ENCODE measurements at places on chromosomes 16 and 17. TPM values are rescaled to one million over a fixed set of nuclear protein-coding genes. Genes with fewer than 3 reads are reported as not detected.
A peak's percentile ranks its signal among the peaks of the same experiment; 100 is the strongest.

- DNase-seq, result peak; percentile 60
Observed at GRCh38 chr16:85172455-85173145, 60.3 kb upstream of the CIBAR2 start.

The TBC1D3K gene
- total RNA-seq, result not detected

The LRRC75A gene
- 22.9 TPM for total RNA-seq

The LGALS9 gene
- total RNA-seq, result 5.7 TPM

- no peak for DNase-seq
Observed at GRCh38 chr17:66518677-66519076, 216.3 kb downstream of the PRKCA start.

The MT4 gene
- not detected for total RNA-seq

DNA sequence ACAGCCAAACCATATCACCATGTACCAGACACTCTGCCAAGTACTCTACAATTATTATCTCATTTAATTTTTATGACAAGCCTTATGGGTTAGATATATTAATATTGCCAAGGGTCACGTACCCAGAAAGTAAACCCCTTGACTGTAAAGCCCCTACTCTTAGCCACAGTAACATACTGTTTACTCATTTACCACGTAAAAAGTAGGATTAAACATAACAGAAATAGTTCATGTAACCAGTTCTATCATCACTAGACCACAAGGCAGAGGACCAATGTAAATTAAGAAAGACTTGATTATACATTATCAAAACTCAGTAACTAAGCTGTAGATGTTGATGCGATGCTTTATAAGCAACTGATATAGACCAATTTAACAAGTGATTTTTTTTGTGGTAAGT lies 101.5 kb upstream of the CNTNAP4 start:
- DNase-seq, result no peak

The ZFHX3 gene
- total RNA-seq, result 2.7 TPM

GRCh38 chr16:66459878-66460277 lies 32.8 kb downstream of the BEAN1 start:
- peak; percentile 73 for DNase-seq
